ENCODE measurements at places on chromosomes 2 and 18.

DNA sequence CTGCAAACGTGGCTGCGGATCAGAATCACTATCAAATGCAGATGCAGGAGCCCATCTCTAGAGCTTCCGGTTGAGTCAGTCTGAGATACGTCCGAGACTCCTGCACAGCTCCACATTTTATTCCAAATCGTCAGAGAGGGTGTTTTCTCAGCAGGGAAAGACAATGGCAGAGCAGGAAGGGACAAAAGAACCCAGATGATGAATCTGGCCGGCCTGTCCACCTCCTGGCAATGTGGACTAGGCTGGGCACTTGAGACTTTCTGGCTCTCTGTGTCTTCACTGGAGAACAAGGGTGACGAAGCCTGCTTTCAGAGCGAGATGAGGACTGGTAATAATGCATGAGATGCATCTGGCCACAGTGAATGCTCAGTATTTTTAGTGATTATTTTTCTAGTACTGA is 255.9 kb upstream of the MYT1L start:
- no peak for DNase-seq

GRCh38 chr2:98489971-98490962 is 45.6 kb downstream of the INPP4A start:
- DNase-seq: no peak

DNA sequence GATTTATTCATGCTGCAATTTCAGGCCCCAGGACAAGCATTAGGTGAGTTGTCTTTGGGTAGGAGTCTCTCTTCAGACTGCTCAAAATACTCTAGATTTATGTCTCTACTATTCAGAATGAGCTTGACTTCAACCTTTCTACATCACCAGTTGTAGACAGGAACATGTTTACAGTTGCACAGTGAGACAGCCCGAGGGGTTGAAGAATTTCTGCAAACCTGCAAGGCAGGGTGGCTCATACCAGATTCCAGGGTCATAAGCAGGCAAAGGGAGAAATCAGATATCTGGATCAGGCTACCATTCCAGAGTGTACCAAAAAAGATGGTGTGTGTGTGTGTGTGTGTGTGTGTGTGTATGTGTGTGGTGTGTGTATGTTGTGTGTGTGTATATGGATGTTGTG is 112.4 kb downstream of the SPP2 start:
- DNase-seq: no peak

DNA sequence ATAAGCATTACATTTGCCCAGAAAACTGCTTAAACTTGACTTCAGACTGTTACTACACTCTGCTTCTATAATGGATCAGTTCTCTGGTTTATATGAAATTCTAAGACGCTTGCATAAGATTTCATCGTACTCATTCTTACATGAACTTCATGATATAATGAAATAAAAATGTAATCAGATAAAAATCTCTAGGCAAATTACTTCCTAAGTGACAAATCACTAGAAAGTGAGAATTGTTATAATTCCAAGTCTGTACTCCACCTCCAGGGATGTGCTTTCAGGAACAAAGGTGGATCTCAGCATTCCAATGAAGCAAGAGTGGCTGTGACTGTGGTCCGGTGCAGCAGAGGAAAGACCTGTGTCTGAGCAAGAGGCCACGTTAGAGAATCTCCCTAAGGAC is 226.2 kb downstream of the PIEZO2 start:
- DNase-seq: no peak

GRCh38 chr18:63409301-63409700 is 13.0 kb downstream of the VPS4B start:
- peak; percentile 5 for DNase-seq

- no peak for DNase-seq
Measured at GRCh38 chr2:227653419-227653818, 13.2 kb upstream of the SCYGR5 start.

DNA sequence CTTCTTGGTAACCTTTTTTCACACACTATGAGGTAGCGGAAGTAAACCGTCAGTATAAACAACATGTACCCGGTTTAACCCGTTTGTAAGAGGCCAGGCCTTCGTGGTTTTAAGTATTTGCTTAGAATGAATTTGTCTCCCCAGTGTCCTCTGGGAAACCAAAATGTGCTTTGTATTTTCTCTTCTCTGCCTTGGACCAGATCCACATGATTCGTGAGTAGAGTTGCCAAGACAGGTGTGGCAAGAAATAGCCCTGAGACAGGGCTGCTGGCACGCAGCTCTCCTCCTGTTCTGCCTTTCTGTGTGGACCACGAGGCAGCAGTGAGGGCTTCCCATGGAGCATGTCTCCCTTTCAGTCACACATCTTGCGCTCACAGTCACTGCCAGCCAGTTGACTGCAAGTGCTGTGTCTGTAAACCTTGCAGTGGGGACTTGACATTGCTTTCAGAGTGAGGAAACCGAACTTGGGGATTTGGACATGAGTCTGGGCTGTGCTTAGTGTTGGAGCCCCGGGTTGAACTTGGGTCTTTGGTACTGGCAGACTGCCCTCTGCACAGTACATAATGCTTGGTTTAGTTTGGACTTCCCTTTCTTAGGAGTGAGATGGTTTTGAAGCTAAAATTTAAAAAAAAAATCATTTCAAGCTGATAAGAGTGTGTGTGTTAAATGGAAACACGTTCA is 19.1 kb downstream of the BCL2L11 start:
- DNase-seq: no peak

- DNase-seq: no peak
Measured at GRCh38 chr18:57982372-57983021, 61.5 kb upstream of the NEDD4L start.

DNA sequence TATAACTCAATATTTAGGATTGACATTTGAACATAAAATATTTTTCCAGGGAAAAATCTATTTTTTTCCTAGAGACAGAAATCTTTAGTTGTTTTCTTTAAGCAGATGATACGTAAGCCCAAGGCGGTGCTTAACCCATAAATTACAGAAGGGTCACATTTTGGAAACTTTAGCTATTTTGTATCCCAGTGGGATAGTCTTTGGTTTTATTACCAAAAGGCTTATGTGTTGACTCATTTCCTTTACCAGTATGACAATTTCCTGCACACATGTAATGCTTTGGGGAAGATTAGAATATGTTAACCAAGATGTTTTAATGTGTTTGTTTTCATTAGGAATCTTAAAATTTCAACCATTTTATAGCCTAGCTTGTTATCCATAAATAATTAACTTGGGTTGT is 24.8 kb downstream of the DYNC1I2 start:
- no peak for DNase-seq

DNA sequence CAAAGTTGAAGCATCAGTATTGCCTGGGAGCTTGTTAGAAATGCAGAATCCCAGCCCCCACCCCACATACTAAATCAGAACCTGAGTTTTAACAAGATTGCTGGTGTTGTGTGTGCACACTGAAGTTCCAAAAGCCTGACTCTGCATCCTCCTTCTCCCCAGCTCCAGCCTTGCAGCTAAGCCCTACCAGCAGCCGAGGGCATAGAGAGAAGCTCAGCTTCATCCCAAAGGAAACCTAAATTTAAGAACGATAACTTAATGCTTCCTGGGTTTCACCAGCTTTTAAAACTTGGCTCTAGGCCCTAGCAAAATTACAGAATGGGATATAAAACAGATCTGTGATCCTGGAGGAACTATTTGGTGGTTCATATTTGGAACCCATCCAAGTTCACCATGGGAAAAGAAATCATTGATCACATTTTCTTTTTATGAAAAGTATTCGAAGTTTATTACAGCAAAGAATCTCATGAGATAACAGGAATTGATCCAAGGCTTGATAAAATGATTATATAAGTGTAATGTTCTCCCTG is 11.1 kb downstream of the SMYD1 start:
- DNase-seq: no peak

- DNase-seq: no peak
Measured at GRCh38 chr2:62578803-62579640, 73.0 kb upstream of the TMEM17 start.

- peak; percentile 81 for DNase-seq
Measured at GRCh38 chr2:96146153-96146880, 1.1 kb upstream of the DUSP2 start.

DNA sequence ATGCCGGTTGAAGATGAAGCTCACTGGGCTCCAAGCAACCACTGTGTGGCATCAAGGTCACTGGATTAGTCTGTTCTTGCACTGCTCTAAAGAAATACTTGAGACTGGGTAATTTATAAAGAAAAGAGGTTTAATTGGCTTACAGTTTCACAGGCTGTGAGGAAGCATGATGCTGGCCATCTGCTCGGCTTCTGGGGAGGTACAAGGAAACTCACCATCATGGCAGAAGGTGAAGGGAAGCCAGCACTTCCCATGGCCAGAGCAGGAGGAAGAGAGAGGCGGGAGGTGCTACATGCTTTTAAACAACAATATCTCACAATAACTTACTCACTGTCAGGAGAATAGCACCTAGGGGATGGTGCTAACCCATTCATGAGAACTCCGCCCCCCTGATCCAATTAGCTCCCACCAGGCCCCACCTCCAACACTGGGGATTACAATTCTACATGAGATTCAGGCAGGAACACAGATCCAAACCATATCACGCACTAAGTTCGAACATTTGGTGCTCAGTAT is 109.7 kb upstream of the MGAT5 start:
- DNase-seq: no peak

DNA sequence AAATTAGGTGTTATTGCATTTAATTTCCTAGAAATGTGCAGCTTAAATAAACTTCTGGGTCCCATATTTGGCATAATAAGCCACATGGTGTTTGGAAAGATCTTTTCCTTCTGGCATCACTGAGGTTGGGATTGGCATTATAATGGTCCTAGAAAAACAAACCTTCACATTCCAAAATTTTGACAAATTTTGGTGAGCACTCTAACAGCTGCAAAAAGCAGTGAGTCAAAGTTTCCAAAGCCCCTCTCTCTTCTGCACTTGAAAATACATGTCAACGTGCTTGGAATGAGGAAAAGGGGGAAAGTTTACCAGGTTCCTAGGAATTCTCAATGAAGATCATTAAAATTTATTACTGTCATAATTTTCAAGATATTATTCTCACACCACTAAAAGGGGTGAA is 77.8 kb upstream of the STK17B start:
- DNase-seq: no peak

GRCh38 chr2:226488034-226488433 is 311.6 kb downstream of the IRS1 start:
- no peak for DNase-seq

DNA sequence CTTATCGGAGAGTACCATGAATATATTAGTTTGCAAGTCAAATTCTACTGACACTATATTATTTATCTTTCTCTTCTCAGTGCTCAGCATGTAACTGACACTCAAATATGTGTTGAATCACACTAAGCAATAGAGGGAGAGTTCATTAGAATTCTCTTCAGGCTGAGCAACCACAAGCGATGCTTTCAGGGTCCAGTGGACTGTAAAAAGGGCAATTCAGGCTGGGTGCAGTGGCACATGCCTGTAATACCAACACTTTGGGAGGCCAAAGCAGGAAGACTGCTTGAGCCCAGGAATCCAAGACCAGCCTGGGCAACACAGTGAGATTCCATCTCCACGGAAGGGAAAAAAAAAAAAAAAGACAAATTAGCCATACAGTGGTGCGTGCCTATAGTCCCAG is 16.3 kb downstream of the PDE6D start:
- no peak for DNase-seq

- DNase-seq: no peak
Measured at GRCh38 chr2:43233218-43234212, 7.1 kb upstream of the ZFP36L2 start.

DNA sequence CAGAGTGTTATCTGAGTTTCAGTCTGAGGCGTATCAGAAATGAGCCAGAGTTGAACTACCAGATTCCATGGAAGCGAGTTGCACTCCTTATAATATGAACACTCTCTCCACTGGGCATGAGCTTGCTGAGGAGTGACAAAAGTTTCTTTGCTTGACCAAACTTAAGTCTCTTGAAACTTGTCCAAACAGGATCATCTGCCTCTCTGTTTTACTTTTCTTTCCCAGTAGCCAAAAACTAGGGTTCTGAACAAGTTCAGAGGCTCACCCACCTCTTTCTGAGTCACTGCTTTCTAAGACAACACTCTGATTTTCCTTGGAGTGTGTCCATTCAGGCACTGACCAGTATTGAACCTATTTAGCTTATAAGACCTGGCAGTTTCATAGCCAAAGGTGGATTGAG is 233.2 kb upstream of the TCF4 start:
- no peak for DNase-seq

DNA sequence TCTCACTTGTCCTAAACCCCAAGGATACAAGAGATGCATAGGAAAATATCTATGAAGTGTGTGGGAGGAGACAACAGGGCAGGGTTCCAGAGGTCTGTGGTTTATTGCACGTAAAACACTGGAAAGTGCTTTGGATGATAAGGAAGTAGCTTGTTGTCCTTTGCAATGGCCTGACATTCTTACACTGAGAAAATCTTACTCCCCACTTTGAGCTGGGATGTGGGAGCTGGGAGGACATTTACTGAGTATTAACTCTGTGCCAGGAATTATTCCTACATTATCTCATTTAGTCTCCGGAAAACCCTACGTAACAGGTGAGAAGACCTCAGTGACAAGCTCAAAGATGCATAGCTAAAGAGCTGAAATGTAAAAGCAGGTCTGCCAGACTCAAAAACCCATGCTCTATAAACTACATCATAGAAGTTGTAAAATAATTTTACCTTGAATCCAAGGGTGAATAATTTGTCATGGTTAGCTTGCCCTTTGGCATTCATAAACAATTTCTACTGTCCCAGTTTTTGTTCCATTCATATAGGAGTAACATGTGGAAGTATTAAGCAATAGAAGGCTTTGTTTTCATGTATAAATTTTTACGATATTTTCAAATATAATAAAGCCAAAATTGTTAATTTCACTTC is 9.2 kb upstream of the GALNT3 start:
- no peak for DNase-seq

DNA sequence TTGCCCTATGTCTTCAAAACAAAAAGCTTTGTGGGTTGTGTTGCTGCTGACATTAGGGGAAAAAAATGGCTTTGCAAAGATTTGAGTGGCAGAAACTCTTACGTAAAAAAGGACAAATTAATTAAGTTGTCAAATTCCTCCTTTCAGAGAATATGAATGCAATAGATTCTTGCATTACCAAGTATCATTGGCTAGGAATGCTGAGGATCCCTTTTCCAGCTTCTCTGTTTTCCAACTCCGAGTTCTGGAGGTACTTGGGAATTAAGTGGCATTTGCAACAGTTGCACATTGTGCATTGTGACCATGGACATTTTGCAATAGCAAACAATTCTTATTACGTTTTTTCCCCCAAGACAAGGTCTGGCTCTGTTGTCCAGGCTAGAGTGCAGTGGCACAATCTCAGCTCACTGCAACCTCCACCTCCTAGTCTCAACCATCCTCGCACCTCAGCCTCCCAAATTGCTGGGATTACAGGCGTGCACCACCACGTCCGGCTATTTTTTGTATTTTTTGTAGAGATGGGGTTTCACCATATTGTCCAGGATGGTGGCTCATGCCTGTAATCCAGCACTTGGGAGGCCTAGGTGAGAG is 29.9 kb upstream of the PPP1CB start:
- DNase-seq: no peak

GRCh38 chr2:117832905-117833613 is 18.6 kb downstream of the DDX18 start:
- no peak for DNase-seq

- DNase-seq: no peak
Measured at GRCh38 chr2:206217166-206217565, 57.3 kb upstream of the ZDBF2 start.

- no peak for DNase-seq
Measured at GRCh38 chr2:97749581-97749980, 36.2 kb downstream of the ZAP70 start.

- DNase-seq: no peak
Measured at GRCh38 chr2:53848062-53848461, 11.7 kb downstream of the GPR75 start.

GRCh38 chr18:22034276-22034675 is 135.1 kb upstream of the GATA6 start:
- DNase-seq: no peak

- no peak for DNase-seq
Measured at GRCh38 chr2:217559084-217559483, 443.7 kb downstream of the TNS1 start.

Data from CD4-positive, alpha-beta T cell treated with Interleukin-2 at 100 ng/mL for 4 hours (primary cell).